Skeletal muscle cell (primary cell): ENCODE measurements at places on chromosomes 13 and 19.

GRCh38 chr13:21106089-21106488 is 44.7 kb upstream of the LATS2 start:
- DNase-seq: peak; percentile 16

- no peak for DNase-seq
Observed at GRCh38 chr13:111541752-111542529, 221.5 kb downstream of the TEX29 start.

GRCh38 chr13:79780240-79780639 is 299.3 kb downstream of the NDFIP2 start:
- DNase-seq: no peak

GRCh38 chr19:6032381-6032780 is 54.4 kb upstream of the RANBP3 start:
- DNase-seq: no peak

GRCh38 chr19:18697680-18698079 is 14.2 kb downstream of the CRTC1 start:
- DNase-seq: no peak

GRCh38 chr13:95457294-95457693 is 95.2 kb upstream of the CLDN10 start:
- DNase-seq: no peak

DNA sequence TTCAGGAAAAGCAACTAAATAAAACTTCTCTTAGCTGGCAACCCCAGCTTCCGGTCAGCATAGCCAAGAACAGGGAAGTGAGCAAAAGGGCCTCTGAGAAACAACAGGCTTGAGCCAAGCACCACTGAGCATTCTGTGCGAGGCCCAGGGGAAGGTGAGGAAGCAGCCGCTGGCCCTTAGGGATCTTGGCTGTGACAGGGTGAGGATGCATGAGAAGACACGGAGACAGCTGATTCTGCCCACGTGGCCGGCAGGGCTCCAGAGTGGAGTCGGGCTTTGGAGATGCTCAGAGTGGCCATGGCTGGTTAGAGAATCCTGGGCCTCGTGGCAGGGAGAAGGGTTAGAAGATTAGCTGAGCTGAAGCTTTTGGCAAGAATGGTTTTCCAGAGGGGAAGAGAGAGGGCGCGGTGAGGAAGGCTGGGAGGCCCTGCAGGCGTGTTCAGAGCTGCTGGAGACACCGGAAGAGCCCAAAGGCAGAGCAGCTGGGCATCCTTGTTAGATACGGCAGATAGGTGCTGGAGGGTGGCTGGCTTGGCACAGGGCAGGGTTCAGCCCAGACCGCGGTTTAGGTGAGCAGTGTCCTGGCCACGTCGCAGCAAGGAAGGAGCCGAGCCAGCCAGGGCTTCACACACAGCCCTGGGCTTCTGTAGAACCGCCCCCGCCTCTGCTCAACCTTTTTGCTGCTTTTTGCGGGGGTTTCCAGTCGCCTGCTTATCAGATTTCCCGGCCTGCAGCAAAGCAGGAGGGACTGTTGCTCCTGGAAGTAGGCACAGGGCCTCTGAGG is 17.3 kb downstream of the UPF1 start:
- DNase-seq: peak; percentile 42
